Activated CD8-positive, alpha-beta memory T cell treated with anti-CD3 and anti-CD28 coated beads for 48 hours (primary cell): ENCODE measurements at places on chromosomes 3 and 15.

GRCh38 chr15:29226436-29227208 lies 43.0 kb downstream of the NSMCE3 start:
- DNase-seq = no peak

DNA sequence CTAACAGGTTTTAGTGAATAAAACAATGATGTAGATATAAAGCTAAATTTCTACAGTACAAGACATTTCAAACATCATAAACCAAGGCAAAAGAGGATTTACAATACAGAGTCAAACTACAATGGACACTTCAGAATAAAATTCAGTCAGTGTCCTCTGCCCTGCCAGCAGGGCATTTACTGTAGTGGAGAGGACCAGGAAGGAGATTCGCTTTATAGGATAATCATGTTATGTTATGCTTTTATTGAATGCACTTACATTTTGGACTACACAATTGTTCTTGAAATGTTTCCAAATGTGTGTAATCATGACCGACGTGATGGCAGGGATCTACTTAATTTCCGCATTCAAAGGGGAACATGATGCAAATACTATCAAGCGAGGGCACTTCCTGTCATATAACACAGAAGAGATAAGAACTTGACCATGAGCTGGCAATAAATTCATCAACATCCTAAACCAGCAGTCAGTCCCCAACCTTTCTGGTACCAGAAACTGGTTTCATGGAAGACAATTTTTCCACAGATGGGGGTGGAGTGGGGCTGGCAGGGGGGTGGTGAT lies 925.6 kb downstream of the FHIT start:
- DNase-seq = no peak

- DNase-seq = no peak
Measured at GRCh38 chr15:100949691-100950090, 30.5 kb downstream of the LRRK1 start.

DNA sequence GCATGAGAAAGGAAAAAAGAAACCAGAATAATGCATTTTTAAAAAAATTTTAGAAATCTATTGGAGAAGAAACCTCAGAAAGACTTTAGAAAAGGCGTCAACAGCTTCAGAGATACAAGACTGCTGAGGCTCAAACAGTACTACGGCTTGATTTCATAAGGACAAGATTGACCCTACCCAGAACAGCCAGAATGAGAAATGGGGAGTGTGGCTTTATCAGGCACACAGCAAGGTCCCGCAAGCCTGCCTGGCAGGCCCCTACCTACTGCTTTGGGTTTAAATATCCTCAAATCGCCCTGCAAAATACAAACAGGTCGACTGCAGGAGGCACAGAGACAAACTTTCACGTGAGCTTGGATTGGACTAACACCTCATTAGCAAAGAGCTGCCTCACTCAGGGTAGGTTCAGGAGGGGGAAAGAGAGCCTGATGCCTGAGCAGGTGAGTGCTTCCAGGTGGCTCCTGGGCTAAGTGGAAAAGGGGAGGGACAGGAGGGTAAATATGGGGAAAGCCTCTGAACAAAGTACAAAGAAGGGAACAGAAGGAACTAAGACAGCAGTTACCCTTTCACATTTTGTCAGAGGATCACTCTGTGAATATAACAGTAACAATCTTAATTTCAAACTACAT lies 87.5 kb downstream of the RORA start:
- DNase-seq = no peak

- no peak for DNase-seq
Measured at GRCh38 chr3:21879184-21879886, 128.3 kb upstream of the ZNF385D start.

DNA sequence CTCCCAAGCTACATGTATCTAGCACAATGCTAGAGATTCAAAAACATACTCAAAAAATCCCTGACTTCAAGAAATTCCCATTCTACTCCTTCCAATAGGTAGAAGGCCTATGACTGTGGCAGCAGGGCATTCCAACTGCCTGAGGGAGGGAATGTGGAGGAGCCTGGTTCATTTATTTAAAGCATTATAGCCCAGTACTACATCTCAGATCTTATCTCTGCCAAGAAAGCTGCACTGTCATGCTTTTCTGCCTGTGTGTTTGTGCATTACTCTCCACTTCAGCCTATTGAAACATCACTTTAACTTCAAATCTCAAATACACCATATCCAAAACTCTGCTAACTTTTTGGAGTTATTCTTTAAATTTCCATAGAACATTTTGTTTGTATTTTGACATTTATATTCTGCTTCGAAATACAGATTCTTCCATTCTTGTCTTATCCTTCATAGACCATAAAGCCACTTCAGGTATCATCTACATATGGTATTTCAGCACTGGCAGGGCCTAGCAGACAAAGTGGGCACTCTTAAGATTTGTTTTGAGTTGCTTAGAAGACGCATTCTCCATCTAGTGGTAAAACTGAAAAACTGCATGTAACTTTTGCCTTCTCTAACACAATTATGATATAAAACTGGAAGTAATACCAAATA lies 59.1 kb upstream of the NEDD4 start:
- DNase-seq = no peak

DNA sequence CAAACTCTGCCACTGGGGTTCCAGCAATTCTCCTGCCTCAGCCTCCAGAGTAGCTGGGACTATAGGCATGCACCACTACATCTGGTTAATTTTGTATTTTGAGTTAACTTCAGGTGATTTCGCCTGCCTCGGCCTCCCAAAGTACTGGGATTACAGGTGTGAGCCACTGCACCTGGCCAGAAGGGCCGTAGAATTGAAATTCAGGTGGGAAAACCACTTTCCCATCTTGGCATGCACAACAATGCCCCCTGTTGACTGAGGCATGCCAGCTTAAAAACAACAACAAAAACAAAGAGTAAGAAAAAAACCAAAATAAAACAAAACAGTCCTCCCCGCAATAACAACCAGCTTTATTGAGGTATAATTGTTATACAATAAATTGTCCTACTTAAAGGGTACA lies 32.6 kb upstream of the RAB11A start:
- no peak for DNase-seq

GRCh38 chr3:182364323-182364722 lies 429.0 kb upstream of the ATP11B start:
- no peak for DNase-seq

DNA sequence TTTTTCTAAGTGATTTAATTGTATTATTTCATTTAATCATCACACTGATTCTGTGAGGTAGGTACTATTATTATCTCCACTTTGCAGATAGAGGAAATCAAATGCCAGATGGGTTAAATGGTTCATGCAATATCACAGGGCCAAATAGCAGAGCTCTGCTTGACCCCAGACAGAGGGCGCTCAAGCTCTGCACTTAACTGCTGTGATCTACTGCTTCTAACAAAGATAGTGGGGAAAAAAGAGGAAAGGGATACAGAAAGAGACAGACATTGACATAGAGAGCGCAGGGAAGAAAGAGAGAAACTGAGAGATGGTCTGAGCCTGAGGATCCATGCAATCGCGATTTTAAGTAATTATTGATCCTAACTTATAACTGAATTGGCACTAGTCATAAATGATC lies 279.1 kb upstream of the THRB start:
- no peak for DNase-seq

- DNase-seq = no peak
Measured at GRCh38 chr15:47553947-47554346, 163.4 kb upstream of the SEMA6D start.

- no peak for DNase-seq
Measured at GRCh38 chr3:119206611-119207511, 33.5 kb downstream of the UPK1B start.

DNA sequence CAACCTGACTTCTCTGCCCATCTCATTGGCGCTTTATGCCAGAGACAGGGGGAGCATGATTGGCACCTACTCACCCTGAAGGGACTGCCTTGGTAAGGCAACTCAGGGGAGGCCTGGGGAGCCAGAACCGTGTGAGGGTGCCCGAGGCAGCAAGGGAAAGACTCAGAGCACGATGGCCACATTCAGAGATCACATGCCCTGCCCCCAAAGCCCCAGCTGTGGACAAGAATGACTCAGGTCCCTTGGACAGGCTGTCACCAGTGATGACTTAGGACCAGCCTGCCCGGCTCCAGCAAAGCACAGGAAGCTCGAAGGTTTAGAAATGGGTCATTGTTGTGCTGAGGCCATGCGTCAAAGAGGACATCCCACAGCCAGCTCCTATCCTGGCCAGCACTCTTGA lies 49.1 kb upstream of the LIMD1 start:
- no peak for DNase-seq

DNA sequence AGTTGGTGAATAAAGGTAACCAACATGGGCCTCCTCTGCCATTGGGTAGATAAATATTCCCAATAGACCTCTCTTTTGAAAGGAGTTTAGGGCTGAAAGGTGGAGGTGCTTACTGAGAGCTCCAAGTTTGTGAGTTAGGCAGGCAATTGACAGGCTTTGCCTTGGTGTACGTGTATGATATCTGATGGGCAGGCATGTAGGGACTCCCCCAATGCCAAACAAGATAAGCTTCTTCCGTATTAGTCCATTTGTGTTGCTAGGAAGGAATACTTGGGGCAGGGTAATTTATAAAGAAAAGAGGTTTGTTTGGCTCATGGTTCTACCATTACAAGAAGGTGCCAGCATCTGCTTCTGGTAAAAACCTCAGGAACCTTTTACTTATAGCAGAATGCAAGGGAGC lies 160.7 kb upstream of the EIF1B start:
- DNase-seq = no peak

- no peak for DNase-seq
Measured at GRCh38 chr15:79204886-79205675, 77.4 kb upstream of the ANKRD34C start.

- no peak for DNase-seq
Measured at GRCh38 chr3:10198761-10199649, 34.3 kb downstream of the IRAK2 start.

GRCh38 chr3:149131589-149131988 lies 2.2 kb downstream of the HPS3 start:
- no peak for DNase-seq

- no peak for DNase-seq
Measured at GRCh38 chr15:37058316-37058985, 41.9 kb downstream of the MEIS2 start.

DNA sequence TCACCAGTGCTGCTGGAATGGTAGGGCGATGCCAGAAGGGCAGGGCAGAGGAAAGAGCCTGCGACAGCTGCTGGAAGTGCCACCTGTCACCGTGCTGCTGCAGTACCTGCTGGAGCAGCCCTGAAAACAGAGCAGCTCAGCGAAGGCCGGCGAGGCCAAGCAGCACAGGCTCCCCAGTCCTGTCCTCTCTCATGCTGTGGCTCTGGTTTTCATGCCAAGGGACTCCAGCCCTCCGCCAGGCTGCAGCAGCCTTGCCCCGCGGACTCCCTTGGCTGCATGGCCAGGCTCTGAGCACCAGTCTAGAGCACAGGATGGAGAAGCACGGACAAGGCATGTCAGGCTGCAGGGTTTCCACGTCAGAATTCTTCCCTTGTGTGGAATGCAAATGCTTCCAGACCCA lies 43.9 kb downstream of the ADCY5 start:
- no peak for DNase-seq

GRCh38 chr3:101944308-101944707 lies 95.0 kb downstream of the NFKBIZ start:
- DNase-seq = no peak

- no peak for DNase-seq
Measured at GRCh38 chr15:80456517-80457492, 52.6 kb downstream of the ARNT2 start.

DNA sequence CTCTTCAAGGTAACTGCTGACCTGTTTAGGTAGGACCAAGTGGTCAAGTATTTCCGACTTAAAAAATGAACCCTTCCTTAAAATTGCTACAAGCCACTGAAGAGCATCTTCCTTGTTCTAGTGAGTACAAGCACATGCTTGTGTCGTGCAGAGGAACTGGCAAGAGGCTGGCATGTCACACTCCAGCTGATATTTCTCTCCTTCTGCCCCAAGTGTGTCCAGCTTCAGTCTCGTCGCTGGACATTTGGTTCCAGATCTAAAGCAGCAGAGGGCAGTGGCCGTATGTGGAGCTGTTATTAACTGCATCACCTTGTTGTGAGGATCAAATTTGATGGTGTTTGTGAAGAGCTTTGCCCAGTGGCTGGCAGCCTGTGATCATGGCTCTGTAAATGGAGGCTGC lies 10.0 kb downstream of the RBP2 start:
- DNase-seq = no peak

DNA sequence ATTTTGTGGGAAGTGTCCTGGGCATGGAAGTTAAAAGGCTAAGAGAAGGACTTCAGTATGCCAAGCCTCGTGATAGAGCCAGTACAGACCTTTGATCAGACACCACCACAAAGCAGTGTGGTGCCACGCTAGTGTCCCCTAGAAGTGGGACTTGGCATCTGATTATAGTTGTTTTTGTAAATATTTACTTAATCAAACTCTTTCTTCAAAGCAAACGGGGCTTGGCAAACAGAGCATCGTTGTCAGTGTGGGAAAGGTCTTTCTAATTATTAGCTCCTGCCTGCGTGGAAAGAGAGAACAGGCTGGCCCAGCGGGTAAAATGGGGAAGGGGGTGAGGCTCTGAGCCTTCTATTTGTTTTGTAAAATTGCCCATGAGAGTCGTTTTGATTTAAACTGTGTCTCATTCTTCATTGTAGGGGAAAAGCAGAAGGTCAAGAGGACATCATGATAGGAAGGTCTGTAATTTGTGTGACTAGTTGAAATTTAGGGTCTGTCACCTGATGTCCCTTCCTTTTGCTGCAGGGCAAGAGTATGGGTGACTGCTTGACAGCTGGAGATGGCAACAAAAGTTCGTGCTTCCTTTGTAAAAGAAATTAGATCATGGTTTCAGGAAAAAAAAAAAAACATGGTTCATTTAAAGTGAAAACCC lies 105.0 kb downstream of the IQCH start:
- no peak for DNase-seq

DNA sequence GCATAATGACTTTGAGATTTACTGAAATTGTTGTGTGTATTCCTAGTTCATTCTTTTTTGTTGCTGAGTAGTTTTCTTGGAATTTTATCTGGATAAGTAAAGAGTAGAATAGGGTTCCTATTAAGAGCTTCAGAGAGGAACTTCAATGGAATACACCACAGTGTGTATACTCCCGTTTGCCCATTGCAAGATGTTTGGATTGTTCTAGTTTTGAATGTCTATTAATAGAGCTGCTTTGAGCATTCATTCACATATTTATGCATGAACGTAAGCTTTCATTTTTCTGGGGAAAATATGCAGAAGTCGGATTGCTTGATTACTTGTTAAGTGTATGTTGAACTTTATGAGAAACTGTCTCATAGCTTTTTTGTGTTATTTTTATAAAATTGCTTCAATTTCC lies 580.5 kb downstream of the OTOL1 start:
- DNase-seq = no peak

GRCh38 chr15:32861761-32862160 lies 144.0 kb downstream of the GREM1 start:
- DNase-seq = no peak

DNA sequence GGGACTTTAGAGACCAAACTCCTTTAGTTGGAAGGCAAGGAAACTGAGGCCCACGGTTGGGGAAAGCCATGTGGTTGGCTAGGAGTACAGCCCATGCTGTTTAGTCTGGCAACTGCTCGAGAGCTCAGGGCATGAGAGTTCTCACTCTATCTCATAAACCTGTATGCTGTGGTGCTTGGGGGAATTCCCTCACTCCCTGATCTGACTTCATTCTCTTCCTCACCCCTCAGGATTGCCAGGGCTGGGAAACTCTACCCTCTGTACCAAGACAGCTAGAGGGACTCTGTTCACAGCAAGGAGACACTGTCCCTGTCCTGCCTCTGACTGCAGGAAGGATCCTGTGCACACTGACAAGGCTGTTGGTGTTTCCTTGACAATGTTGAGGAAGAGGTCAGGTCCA lies 230.2 kb downstream of the ZNF621 start:
- DNase-seq = no peak
